ENCODE measurements at places on chromosomes 2 and 18.

GRCh38 chr2:233082931-233083755, 23.0 kb downstream of the INPP5D start:
- DNase-seq, result no peak

- DNase-seq, result no peak
Observed at GRCh38 chr2:236985761-236986339, 99.8 kb upstream of the COPS8 start.

GRCh38 chr18:42756214-42756613, 359.3 kb downstream of the RIT2 start:
- DNase-seq, result no peak

DNA sequence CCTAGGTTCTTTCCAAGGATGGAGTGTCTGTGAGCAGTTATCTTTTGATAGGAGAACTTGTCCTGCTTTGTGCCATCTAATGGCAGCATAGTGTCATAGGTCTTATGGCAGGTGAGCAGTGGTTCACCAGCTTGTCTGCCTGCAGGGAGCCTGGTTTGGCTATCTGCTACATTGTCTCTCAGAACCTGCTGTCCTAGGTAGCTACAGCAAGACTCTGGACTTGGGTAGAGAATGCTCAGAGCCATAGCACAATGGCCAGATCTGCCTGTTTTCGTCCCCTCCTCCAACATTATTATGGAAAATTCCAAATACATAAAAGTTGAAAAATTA, 28.3 kb downstream of the AGFG1 start:
- DNase-seq, result no peak

- no peak for DNase-seq
Observed at GRCh38 chr2:88837511-88838160, 146.2 kb downstream of the RPIA start.
